ENCODE measurements at places on chromosomes 6 and 20.

- DNase-seq, result no peak
These were observed 365.4 kb downstream of the TFAP2B start for GRCh38 chr6:51184046-51184445.

GRCh38 chr6:49406250-49406970, 56.6 kb downstream of the MMUT start:
- no peak for DNase-seq

- no peak for DNase-seq
These were observed 69.2 kb upstream of the E2F3 start for GRCh38 chr6:20332441-20333006.

- DNase-seq, result no peak
These were observed 1.5 kb downstream of the MAFB start for GRCh38 chr20:40687384-40688128.

DNA sequence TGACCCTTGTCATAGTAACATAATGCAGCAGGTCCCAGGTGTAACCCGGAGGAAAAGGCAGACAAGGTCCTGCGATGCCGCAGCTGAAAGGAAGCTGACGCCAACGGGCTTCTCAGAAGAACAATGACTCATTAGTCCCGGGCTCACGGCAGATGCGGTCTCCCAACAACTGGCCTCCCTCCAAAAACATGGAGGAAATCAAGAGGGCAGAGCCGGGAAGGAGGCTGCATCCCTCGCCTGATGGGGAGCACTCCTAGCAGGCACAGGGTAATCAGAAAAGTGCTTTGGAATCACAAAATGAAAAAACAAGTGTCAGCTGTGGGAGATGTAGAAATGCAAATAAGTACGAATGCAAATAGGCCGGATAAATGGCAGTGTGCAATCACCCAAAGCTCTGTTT, 165.2 kb upstream of the AGPAT4 start:
- no peak for DNase-seq

- no peak for DNase-seq
These were observed 43.8 kb downstream of the PLN start for GRCh38 chr6:118591897-118592296.

DNA sequence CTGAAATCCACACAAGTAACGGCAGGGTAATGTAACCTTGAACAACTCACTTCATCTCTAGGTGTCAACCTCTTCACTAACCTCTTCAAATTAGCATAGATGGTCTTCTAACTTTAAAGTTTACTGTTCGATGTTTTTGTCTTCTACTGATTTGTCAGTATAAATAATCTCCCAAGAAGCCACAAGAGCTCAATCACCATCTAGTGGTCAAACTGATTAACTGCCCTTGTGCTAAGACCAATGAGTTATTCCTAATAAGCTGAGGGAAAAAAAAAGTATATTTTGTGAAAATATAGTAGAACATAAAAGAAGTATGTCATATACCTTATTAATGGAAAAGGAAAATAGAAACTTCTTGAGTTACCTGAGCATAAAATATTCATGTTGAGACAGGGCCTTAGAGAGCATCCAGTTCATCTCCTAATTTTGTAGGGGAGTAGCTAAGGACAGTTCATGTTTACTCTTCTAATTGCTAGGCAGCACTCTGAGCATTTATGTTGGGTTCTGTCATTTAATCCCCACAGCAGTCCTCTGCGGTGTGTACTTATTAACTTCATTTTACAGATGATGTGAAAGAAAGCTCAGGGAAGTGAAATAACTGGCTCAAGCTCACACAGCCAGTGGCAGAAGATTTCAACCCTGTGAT, 317.1 kb downstream of the ESR1 start:
- no peak for DNase-seq

- DNase-seq, result no peak
These were observed 23.0 kb upstream of the MYLIP start for GRCh38 chr6:16105854-16106253.

GRCh38 chr6:5562277-5562676, 301.0 kb downstream of the FARS2 start:
- DNase-seq, result no peak

GRCh38 chr6:137975188-137975940, 108.3 kb downstream of the TNFAIP3 start:
- no peak for DNase-seq

GRCh38 chr6:16849988-16850680, 88.9 kb upstream of the ATXN1 start:
- DNase-seq, result no peak

DNA sequence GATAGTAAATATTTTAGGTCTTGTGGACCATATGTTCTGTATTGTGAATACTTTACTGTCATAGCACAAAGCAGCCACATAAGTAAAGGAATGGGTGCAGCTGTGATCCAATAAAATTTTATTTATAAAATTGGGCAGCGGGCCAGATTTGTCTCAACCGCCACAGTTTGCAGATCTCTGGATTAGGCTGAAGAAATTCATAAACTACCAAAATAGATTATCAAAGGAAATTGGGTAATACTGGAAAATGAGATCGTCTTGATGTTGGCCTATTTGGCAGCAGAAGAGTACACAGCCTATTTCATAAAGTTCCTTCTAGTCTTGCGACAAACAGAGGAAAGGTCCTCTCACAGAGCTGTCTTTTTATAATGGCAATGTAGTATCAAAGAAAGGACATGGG, 69.8 kb downstream of the DZANK1 start:
- no peak for DNase-seq

- DNase-seq, result peak; percentile 79
These were observed 616 bp downstream of the TUBB start for GRCh38 chr6:30720738-30721197.

- no peak for DNase-seq
These were observed 23.8 kb downstream of the ANKS1A start for GRCh38 chr6:34912715-34913464.

DNA sequence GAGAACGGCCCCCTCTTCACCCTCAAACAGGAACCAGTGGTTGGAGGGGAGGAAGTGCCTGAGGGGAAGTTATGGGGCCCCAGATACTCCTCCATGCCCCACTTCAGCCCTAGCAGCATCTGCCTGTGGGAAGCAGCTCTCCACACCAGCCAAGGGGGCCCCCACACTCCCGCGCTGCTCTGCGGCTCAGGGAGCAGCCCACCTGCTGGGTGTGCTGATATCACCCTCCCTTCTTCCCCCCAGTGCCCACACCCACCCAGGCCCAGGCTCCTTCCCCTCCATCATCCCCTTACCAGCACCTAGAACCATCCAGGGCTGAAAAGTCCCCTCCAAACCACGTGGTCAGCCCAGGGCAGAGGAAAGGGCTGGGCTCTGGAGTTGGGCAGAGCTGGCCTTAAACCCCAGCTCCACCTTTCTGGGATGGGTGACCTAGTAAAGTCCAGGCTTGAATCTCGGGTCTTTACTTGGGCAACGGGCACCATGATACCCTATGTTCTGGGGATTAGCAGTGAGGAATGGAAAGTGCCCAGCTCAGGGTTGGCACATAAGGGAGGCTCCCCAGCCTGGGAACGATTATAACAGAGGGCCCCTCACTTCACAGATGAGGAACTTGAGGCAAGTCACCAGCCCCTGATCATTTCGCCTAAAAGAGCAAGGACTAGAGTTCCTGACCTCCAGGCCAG, 663 bp downstream of the LST1 start:
- DNase-seq, result no peak

DNA sequence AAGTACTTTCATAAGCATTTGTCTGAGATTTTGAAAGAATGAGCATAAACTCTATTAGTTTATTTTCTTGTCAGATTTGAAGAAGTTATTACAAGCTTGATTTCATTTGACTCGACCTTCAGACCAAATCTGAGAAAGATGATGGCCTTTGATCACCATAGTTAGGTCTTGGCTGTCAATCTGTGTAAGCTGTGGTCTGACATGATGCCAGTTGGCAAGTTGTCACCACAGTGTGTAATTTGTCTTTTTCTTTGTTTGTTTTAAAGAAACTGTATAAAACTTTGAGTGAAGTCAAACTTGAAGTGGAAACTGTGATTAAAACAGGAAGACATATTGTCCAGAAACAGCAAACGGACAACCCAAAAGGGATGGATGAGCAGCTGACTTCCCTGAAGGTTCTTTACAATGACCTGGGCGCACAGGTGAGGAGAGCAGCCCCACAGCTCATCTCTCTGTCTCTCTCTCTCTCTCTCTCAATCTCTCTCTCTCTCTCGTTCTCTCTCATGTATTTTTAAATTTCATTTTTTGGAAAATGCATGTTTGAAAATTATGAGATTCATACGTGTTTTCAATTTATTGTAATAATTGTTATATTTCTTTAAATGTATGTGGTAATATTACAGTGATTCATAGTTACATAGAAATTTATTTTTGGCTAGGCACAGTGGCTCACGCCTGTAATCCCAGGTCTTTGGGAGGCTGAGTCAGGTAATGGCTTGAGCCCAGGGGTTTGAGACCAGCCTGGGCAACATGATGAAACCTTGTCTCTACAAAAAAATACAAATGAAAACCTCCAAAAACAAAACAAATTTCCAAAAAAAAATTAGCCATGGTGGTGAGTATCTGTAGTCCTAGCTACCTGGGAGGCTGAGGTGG, 208.1 kb downstream of the UTRN start:
- DNase-seq, result no peak

DNA sequence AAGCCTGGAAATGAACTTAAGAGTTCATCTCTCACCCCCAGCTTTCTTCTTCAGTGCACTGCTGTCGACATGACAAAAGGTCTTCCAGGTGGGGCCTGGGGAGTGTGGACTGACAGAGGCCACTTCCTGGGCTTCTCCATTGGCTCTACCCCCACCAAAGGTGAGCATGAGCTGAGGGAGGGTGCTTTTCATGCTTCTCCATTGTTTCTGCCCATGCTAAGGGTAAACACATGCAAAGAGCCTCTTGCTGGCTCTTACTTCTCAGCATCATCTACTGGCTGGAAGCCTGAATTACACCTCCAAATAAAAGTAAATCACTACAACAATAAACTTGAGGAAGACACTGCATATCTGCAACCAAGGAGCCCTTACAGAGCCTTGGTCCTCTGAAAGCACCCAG, 227.2 kb downstream of the EPM2A start:
- DNase-seq, result no peak

GRCh38 chr6:94570581-94570980, 1006.8 kb upstream of the MANEA start:
- no peak for DNase-seq

Data from type B pancreatic cell (in vitro differentiated cells).